NT2/D1 (cell line): ENCODE measurements at places on chromosomes 1 and 21.

- DNase-seq, result no peak
Measured at GRCh38 chr1:89516055-89516454, 8.6 kb upstream of the LRRC8B start.

DNA sequence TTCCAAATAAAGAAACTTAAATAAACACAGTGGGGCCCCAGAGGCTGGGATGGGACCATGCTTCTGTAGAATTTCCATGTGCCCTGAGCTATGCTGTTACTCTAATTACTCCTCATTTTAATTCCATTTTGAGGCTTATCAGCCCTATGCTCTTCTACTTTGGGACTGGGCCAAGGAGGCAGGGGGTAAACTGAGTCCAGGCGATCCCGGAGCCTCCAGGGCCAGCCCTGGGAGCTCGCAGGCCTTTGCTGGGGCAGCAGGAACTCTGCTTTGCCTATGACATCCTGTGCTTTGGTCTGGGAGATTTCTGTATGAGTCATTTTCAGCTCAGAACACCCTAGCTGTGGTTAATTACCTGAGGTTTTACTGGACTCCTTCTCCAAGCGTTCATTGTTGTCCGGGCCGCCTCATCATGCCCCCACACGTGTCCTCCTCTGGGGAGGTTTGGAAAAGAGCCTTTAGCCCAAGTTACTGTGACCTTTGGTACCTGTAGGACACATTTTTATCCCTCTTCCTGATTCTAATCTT is 95.7 kb downstream of the RHOU start:
- no peak for DNase-seq

DNA sequence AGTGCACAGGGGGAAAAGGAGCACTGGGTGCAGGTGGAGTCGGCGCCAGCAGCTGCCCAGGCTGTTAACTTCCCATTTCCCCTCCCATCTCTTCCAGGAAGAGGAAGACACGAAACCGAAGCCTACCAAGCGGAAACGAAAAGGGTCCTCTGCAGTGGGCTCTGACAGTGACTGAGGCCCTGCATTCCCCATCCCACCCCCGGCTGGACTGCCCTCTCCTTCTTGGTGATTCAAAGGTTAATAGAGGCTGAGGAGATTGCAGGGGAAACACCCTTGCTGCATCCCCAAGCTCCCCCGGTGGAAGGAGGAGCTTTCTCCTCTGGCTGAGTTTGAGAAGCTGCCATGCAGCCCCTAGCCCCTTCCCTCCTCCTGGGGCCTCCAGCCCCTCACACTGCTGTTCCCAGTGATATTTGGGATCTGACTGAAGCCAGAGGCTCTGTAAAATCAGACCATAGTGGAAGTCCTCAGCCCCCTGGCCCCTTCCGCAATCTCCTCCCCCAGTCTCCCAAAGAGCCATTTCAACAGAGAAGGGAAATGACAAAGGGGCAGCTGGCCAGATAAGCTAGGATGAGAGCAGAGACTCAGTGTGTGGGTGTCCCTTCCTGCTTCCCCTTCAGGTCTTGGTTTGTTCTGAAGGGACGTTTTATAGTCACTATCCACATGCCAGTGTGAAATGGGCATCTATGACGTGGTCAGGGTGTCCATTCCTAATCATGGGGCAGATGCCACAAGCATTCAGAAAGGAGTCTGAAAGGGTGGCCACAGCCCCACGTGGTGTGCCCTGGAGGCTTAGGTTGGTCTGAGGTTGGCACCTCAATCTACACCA is 1.9 kb upstream of the SLC27A3 start:
- no peak for DNase-seq

GRCh38 chr1:84847253-84848250 is 45.5 kb downstream of the LPAR3 start:
- DNase-seq, result peak; percentile 32

DNA sequence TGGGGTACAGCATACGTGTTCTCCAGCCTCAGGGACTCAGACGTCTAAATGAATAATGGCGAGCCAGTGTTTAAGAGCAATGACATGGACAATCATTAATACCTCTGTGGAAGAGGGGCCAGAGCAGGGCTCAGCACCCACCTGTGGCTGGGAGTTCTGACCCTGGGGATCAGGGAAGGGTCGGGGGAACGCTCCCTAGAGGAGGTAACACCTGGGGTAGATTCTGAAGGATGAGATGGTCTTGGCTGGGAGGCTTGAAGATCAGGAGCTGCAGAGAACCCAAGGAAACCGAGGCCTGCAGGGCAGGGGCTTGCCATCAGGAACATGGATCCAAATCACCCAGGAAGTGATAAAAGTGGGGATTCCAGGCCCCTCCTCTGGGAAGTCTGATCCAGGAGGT is 138.2 kb upstream of the RUNX3 start:
- no peak for DNase-seq

DNA sequence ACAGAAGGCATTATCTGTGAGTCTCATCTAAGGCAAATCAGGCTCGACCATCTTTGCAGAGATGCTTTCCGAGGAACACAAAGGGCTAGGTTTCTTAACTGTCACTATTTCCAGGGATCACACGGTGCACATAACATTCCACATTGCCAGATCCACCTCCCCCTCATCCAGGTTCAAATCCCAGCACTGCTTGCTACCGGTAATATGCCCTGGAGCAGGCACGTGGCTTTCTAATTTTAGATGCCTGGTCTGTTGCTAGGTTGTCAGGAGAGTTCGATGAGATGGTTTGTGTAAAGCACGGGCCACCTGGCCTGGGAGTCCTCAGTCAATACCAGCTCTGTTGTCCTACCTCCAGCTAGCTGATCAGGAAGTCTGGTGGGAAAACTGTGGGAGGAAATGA is 598.6 kb downstream of the NPHP4 start:
- DNase-seq, result no peak
